Dorsolateral prefrontal cortex (tissue), 122 donors: ENCODE measurements at places on chromosomes 13 and 19.

- DNase-seq: no peak
These were observed 19.9 kb upstream of the ELAVL1 start for GRCh38 chr19:8025316-8025715.

DNA sequence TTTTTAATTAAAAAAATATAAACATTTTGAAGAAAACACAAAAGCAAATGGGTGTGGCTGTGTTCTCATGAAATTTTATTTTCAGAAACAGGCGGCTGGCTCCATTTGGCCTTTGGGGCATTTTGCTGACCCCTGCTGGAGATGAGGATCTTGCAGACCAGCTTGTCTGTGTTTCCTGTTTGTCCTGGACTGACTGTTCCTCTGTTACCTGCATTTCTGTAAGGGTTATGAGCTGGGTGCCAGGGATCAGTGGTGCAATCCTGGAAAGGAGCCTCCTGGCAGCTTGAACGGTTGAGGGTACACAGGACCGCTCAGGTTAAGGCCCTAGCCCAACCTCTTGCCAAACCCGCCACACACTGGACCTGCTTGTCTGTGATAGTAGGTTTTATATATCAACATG, 49.9 kb downstream of the ZNF787 start:
- DNase-seq: no peak

GRCh38 chr19:50896591-50897190, 14.5 kb downstream of the KLK4 start:
- no peak for DNase-seq

DNA sequence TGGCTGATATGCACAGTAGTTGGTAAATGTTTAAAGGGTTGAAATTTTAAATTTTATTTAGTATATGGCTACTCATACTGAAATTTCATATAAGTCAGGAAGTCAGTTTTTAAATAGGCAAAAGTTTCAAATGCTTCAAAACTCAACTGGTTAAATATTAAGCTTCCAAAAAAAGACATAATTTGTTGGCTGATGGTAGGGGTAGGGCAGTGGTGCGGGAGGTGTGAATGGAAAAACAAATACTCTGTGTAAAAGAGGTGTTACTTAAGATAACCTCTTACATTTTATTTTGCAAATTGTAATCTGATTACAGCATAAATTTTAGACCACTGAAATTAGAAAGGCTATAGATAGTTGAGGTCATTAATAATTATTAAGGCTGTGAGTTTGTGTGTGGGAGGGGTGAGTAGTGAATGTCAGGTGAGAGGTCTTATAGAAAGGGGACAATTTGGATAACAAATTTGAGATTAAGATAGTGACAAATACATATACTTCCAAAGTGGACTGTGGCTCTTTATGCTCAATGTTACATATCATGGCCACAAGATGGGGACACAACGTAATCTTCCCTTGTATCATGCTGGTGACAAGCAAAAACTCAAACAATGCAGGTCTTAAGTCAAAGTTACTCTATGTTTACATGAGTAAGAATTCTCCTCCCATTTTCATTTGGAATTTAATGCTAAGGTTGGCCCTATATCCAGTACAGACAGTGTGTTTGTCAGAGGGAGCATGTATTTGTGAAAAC, 36.6 kb upstream of the OXGR1 start:
- no peak for DNase-seq

- DNase-seq: peak; percentile 78
These were observed 38.7 kb downstream of the NFIX start for GRCh38 chr19:13033819-13034611.

DNA sequence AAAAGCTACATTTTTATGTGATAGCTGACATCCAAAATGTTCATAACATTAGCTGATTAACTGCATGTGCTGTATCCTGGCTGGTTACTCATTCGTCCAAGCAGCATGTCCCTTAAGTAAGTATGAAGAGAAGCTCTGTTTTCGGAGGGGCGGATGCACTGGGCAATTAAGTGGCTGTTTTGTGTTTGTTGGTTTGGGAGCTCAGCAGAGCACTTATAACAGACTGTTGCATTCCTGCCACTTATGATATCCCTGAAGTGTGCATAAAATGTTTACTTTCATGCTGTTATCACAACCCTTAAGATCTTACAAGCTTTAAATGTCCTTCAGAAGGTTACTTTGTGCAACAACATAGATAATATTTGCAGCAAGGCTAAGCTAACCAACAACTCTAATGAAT, 264.1 kb downstream of the NALCN start:
- DNase-seq: no peak

DNA sequence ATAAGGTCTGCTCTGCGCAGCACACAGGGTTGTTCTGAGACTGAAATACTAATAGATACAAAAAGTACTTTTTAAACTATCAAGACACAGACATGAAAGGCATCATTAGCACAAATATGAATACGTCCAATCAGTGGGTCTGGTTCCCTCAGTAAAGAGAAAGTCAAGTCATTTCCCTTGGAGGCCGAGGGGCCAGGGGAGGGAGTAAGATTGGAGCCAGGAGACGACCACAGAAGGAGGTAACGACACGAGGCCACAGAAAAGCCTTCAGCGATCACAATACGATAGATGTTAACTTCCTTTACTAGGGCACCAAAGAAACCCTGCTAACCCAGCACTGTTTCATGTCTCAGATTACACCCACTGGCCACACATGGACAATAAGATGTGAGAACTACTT, 5.3 kb downstream of the CARS2 start:
- DNase-seq: no peak

DNA sequence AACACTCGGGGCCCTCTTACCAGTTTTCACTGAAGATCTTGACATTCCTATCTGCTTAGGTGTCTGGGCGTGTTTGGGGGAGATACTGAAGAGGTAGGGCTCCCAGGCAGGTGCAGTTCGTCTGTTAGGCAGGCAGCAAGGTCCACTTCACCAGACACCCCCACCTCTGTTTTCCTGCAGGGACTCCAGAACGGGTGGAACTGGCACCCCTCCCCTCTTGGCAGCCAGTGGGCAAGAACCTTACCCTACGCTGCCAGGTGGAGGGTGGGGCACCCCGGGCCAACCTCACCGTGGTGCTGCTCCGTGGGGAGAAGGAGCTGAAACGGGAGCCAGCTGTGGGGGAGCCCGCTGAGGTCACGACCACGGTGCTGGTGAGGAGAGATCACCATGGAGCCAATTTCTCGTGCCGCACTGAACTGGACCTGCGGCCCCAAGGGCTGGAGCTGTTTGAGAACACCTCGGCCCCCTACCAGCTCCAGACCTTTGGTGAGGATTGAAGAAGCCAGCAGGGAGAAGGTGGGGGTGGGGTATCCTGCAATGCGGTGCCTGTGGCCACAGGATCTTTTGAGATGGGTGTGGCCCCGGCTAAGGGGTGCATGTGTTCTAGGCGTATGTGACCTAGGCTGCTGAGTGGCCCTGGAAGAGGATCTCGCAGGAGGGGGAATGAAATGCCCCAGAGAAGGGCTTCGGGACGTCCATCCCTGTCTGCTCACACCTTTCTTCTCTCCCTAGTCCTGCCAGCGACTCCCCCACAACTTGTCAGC, 3.3 kb upstream of the ICAM4 start:
- DNase-seq: no peak

DNA sequence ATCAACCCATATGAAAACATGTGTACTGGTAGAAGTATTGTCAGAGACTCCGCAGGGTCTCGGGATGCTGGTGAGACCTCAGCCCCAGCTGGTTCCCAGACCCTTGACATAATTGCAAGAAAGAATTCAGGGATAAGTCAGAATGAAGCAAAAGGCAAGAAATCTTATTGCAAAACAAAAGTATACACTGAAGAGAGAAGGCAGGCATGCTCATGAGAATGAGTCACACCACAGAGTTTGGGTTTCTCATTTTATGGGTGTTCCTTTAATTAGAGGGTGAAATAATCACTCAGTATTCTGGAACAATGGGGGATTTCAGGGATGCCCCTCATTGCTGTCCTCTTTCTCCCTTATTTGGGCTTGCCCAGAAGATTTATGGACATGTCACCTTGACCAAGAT, 1423.8 kb upstream of the MIR17HG start:
- no peak for DNase-seq

DNA sequence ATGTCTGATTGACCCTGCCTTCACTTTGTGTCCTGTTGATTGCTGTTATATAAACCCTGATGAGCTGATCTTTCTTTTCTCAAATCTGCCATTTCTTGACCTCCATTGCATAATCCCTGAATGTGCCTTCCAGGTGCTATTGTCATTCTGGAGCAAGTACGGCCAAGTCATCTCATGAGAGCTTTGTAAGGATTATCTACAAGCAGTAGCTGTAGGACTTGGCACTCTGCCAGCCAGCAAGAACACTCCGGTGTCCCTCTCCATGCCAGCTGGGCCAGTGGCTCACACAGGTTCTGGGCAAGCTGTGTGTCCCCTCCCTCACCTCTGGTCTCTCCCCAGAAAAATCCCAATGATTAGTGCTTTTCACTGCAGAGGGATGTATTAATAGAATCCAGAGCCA, 348.1 kb downstream of the FOXO1 start:
- DNase-seq: no peak

DNA sequence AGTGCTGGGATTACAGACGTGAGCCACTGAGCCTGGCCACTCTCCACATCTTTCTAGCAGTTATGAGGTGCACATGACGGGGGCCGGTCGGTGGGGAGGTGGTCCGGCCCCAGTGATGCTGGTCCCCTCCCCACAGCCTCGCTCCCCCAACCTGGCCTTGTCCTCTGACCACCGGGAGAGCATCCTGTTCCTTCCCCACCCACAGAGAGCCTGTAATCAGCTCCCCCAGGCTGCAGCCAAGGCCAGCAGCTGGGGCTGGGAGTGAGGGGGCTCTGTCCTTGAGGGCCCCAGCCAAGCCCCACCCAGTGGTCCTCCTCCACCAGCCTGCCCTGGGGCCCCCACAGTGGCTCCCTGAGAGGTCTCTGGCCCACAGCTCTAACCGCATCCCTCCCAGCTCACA, 3.0 kb upstream of the INSL3 start:
- no peak for DNase-seq

GRCh38 chr13:41649659-41650058, 192.3 kb downstream of the RGCC start:
- DNase-seq: no peak

DNA sequence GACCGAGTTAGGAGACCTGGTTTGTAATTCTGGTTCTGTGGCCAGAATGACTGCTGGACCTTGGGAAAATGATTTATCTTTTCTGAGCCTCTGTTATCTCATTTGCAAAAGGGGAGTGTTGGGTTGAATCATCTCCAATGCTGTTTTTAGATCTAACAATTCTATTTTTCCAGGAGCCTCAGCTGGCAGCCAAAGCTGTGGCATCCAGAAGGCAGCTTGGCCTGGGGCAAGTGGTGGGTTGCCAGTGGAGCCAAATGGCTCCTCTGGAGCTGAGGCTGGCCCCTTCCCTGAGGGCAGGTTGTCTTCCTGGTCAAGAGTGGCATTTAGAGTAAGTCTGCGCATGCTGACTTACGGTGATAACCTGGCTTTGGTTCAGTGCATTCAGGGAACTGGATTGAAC, 21.3 kb downstream of the B3GLCT start:
- no peak for DNase-seq

GRCh38 chr19:33375156-33375836, 1.8 kb downstream of the CEBPG start:
- DNase-seq: no peak

- no peak for DNase-seq
These were observed 34.4 kb downstream of the VSTM1 start for GRCh38 chr19:54029301-54029700.

DNA sequence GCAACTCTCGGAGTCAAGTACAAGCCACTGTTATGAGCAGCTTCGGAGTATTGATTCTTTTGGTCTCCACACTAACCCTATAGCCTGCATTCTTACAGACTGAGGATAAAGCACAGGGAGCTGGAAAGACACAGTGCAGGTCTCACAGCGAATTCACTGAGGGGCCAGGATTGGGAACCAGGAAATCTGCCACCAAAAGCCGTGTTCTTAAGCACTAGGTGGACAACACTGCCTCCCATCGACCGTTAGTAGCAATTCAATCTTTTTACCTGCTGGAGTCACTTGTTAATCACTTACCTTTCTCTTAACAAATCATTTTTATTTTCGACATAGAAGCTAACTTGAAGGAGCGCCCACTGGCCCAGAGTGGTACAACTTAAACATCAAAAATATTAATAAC, 6.3 kb downstream of the PMIS2 start:
- DNase-seq: no peak

- DNase-seq: peak; percentile 17
These were observed 31.4 kb upstream of the C13orf46 start for GRCh38 chr13:114005206-114005724.

GRCh38 chr13:113918981-113919701, 54.7 kb downstream of the C13orf46 start:
- DNase-seq: no peak

- no peak for DNase-seq
These were observed 786.0 kb upstream of the KLHL1 start for GRCh38 chr13:70894258-70894657.

DNA sequence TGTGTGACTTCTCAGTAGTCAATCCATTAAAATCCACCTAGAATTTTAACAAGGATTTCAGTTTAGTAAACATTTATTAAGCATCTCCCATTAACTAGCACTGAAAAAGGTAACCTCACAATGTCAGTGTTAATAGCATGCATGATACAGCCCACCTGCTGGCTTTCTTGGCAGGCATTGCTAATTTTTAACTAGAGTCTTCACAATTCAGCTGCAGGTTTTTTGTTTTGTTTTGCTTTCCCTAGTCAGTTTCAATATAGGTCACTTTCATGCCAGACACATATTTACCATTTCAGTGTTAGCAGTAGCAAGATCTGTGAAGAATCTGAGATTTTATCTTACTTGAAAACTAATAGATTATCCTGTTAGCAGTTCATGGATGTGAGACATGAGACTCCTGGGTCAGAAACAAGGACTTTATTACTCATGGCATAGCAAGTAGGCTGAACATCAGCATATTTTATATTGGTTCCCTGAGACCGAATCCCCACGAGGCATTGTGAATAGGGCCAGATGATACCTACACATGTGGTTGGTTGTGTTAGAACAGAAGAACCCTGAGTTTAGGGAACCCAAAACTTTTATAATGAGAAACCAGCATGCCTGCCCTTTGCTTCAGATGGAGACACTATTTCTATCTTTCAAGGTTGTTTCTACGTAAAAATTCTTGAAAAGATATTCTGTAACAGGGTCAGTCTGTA, 198.0 kb upstream of the HTR2A start:
- DNase-seq: no peak

DNA sequence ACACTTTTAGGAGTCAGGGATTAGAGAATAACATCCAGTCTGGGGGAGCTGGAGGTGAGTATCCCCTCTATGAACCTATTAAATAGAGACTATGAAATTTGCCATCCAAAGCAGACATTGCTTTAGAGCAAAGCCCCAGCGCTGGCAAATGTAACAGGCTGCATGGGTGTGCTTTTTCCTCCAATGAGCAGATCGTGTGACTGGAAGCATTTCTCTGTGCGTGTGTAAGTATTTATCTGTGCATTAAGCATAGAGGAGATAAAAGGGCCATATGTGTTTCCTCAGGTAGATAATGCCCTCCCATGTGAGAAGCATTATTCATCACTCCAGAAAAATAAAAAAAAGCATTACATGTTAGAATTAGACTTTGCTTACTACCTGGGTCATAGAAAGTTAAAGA, 924 bp downstream of the TNFSF13B start:
- DNase-seq: no peak

DNA sequence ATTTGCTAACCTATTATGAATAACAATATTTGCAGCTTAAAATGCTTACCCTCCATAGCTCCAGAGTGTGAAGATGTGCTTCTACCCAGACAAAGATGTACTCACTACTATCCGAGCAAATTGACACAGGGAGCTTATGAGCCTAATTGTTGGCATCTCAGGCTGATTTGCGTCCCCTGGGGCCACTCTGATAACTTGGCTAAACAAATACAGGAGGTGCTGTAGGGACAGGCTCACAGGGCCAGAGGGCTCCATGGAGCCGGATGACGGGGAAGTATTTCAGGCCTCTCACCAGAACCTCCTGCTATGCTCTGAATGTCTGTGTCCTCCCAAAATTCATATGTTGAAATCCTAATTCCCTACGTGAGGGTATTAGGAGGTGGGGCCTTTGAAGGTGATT, 26.7 kb upstream of the C19orf12 start:
- DNase-seq: no peak
